ENCODE measurements at places on chromosomes 13 and 19. TPM values are rescaled to one million over a fixed set of nuclear protein-coding genes. Genes with fewer than 3 reads are reported as not detected.

The HRC gene
- not detected for total RNA-seq

The CRB3 gene
- not detected for total RNA-seq

The SMIM7 gene
- 77.8 TPM for total RNA-seq

The ZNF540 gene
- total RNA-seq: 0.50 TPM

The NOTCH3 gene
- 21.4 TPM for total RNA-seq

The GIPC1 gene
- total RNA-seq: 189 TPM

The SEMA6B gene
- 0.11 TPM for total RNA-seq

The UHRF1 gene
- total RNA-seq: 35.4 TPM

The SIGLEC12 gene
- not detected for total RNA-seq

The CCL25 gene
- total RNA-seq: not detected
